Nephron progenitor cell (in vitro differentiated cells): ENCODE measurements at places on chromosomes 5 and 9.

- DNase-seq, result peak; percentile 85
These were observed at the start of gene CARTPT for GRCh38 chr5:71719063-71719964. CARTPT (plus strand) TSS chr5:71719275; CDS start chr5:71719294, 19 bp downstream.

DNA sequence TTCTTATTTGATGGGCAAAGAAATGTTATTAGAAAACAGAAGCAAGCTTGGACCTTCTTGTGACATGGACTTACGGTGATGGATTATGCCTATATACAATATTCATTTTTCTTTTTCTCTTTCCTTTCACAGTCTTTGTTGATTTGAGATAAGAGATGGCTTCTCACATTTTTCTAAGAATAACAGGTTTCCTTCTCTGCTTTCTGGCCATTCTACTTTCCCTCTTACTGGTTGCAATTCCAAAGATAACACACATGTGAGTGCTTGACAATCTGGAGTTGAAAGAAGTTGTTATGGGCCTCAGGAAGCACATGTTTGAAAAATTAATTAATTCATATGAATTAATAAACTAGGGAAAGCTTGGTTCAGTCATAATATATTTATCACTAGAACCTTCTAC lies 89.8 kb upstream of the RPS23 start:
- no peak for DNase-seq

- no peak for DNase-seq
These were observed 197.2 kb downstream of the COX7C start for GRCh38 chr5:86814907-86815306.

DNA sequence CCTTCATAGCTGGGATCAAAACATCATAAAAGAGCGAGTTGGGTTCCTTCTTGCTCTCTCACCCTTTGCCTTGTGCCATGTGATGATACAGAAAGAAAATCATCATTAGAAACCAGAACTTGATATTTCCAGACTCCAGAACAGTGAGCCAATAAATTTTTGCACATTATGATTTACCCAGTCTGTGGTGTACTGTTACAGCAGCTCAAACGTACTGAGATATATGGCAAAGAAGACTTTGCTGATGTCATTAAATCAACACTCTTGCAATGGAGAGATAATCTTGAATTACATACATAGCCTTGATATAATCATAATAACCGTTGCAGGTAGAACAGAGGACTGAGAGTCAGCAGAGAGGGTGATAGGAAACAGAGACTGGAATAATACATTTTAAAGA lies 1271.6 kb downstream of the CDH12 start:
- no peak for DNase-seq

- no peak for DNase-seq
These were observed 1.5 kb downstream of the TOR4A start for GRCh38 chr9:137278721-137279711.

DNA sequence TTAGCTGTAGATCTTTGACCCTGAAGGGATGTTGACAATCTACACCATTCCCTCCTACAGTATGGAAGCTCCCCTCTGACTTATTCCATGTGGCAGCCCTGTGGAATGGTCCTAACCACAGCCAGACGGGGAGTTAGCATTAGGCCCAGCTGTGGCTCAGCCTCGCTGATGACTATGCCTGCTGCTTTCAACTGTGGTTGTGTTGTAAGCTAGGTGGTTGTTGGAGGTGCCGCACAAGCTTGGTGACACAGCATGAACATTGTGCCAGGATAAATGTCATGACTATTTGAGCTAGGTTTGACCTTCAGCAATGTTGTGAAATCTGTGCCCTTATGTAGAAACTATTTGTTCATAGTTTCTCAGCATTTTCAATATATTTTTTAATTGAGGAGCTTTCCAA lies 40.6 kb downstream of the SGCD start:
- DNase-seq, result no peak

- DNase-seq, result peak; percentile 79
These were observed 79.3 kb downstream of the SLC28A3 start for GRCh38 chr9:84261070-84261746.

DNA sequence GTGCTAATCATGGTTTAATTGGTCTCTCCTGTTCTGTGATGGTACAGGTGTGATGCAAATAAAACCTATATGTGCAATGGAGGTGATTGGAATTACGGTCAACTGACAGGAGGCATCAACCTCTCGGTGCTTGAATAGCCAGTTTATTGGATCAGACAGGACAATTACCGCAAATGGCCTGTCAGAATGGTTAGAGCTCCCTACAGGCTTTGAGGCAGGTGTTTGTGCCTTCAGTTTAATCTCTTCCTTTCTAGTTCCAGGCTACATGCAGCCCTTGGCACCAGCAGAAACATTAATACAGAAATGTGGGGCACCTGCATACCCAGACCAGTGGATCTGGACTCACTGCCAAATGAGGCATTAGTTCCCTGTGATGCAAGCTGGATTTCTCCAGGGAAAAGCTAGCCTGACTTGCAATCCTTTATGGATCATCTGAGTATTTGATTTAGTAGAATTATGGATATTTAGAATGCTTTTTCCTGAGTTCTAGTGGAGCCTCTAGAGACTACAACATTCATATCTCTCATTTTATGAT lies 128.6 kb downstream of the MAT2B start:
- no peak for DNase-seq
